ENCODE measurements at places on chromosomes 7 and 10. TPM values are rescaled to one million over a fixed set of nuclear protein-coding genes. Genes with fewer than 3 reads are reported as not detected.

GSDME gene
- total RNA-seq, result 57.0 TPM

CYTH3 gene
- total RNA-seq, result 38.0 TPM

GRIFIN gene
- total RNA-seq, result not detected

FKBP9 gene
- 110 TPM for total RNA-seq

Measured in foreskin keratinocyte (primary cell).